HFF-Myc (cell line): ENCODE measurements at places on chromosomes 6 and 20.

DNA sequence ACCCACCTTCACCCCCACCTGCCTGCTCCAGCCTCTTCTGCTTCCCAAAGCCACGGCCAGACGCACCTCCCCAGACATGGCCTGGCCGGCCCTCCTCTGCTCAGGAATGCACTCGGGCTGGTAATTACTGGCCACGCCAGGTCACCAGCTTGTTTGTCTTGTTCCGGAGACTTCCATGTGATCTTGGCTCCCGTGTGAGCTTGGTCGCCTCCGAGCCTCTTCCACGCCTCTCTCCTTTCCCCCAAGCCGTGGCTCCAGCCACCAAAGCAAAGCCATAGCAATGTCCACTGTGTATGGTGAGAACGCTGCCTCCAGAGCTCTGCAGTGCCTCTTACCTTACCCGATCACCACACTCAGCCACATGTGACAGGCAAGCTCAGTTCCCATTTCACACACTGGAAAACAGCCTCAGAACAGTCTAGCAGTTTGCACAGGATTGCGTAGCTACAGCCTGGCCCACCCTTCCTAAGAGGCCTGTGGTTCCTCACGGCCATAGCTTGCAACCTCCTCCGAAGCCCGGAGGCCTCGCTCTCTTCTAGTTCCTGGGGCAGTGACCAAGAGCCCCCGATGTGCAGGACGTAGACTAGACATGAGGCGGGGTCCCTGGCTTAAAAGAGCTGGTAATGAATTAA lies 48.1 kb upstream of the AFDN start:
- no peak for DNase-seq

DNA sequence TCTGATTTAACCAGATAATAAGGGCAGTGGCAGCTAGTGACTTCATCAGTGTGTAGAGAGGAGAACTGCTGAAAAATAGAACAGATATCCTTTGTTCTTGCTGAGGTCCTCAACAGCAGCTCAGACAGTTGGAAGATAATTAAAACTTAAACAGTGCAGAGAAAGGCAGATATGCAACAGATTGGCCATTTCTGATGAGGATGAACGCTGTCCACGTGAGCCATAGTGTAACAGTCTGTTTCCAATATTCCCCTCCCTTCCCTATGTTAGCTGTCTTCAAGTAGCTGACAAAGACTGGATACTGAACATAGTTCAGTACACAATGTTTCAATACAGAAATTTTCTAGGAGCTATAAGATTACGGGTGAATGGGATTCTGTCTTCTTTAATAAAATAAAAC lies 291.4 kb downstream of the BTBD9 start:
- no peak for DNase-seq

DNA sequence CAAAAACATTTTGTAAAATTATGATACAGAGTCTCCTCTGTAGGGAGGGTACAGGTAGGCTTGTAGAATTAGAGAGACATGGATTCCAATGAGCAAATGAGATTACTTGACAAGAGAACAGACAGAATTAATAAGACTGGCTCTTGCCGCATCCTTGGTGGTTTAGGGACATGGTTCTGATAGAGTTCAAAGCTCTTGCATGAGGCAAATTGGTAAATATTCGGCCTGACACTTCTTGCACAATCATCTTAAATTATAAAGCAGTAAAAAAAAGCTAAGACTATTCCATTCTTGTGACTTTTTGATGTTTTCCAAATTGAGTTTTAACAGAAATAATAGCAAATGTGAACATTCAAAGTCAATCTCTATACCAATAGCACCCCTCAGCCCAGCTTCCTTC lies 14.9 kb upstream of the KLHL31 start:
- no peak for DNase-seq

DNA sequence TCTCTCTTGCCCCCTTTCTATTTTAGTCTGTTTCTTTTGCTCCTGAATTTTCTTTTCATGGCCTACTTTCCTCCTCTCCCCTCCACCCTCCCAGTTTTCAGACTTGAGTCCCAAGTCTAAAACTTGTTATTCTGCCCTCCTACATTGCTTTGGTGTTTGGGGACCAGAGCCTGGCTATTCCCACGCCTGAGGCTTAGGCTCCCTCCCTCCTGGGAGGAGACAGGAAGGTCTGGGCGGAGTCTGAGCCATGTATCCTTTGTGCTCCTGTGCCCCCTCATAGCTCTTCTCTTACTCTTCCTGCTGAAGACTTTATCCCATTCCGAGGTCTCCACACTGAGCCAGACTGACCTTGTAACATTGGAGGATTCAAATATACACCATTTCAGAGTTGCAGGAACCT lies 69.5 kb downstream of the DAAM2 start:
- no peak for DNase-seq

DNA sequence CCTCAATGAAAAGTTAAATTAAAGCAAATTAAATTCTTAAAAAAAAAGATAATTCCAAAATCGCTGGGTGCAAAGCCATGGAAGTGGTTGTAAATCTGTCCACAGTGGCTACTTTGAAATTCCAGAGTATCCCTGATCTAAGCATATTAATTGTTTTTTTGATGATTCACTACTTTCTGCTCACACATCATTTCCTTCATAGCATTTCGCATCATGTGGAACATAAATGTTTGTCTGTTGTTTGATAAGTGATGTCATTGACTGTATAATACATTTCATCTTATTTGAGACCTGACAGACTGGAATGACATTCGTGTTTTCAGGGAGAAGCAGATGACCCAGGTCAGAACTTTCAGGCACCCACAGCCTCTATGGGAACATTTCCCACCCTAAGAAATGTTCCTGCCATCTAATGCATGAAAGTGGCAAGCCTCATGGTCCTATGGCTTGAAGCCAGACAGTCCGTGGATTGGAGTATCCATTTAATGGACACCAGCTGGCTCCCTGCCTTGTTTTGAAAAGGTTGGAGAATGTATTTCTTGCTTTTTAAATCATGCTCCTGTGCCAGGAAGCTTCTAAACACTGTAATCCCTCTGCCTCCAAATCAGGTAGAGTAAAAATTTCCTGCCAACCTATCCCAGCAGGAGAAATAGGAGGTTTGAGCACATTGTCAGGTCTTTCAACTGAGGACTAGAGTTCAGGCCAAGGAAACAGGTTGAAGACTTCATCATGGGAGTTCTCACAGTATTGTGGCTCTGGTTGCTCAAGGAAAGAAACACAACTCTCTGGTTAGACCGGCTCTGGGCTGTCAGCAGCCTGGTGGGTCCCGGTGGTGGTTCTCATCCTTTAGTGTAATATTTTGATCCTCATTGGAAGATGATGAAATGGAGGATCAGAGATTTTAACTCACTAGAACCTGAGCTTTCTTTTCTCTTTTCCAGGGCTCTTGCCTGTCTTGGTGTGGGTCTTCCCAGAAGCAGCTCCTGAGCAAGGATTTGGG lies 157.9 kb downstream of the SLC24A3 start:
- no peak for DNase-seq

GRCh38 chr6:219019-219570 lies 73.2 kb upstream of the DUSP22 start:
- no peak for DNase-seq

- no peak for DNase-seq
Measured at GRCh38 chr6:35640017-35640664, 48.6 kb downstream of the FKBP5 start.

DNA sequence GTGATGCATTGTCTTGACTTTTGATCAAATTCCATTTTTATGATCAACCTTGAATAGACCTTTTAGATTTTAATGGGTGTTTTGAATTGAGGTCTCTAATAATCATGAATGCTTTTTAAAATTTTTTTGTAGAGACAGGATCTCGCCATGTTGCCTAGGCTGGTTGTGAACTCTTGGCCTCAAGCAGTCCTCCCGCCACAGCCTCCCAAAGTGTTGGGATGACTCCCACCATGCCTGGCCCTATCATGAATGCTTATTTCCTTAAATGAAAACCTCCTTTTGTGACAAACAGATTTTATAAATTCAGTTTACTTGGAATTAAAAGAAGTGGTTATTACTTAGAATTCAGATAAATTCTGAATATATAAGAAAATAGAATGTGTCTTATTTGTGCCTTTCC lies 60.2 kb upstream of the KIF25 start:
- no peak for DNase-seq

DNA sequence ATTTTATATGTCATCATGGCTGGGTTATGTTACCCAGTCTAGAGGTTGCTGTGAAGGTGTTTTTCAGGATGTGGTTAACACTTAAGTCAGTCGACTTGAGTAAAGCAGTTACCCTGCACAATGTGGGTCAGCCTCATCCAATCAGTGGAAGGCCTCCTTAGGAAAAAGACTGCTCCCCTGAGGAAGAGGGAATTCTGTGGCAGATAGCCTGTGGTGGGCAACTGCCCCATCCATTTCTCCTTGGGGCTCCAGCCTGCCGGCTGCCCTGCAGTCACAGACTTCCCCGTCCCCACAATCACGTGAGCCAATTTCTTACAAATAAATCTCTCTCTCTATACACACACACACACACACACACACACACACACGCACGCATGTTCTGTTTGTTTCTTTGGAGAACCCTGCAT lies 34.5 kb upstream of the MPC1 start:
- no peak for DNase-seq

- DNase-seq: no peak
Measured at GRCh38 chr6:139853302-139853992, 479.0 kb upstream of the CITED2 start.

GRCh38 chr20:32544893-32545840 lies 40.0 kb downstream of the NOL4L start:
- DNase-seq: no peak

- DNase-seq: no peak
Measured at GRCh38 chr20:1881240-1881835, 13.9 kb upstream of the SIRPA start.

DNA sequence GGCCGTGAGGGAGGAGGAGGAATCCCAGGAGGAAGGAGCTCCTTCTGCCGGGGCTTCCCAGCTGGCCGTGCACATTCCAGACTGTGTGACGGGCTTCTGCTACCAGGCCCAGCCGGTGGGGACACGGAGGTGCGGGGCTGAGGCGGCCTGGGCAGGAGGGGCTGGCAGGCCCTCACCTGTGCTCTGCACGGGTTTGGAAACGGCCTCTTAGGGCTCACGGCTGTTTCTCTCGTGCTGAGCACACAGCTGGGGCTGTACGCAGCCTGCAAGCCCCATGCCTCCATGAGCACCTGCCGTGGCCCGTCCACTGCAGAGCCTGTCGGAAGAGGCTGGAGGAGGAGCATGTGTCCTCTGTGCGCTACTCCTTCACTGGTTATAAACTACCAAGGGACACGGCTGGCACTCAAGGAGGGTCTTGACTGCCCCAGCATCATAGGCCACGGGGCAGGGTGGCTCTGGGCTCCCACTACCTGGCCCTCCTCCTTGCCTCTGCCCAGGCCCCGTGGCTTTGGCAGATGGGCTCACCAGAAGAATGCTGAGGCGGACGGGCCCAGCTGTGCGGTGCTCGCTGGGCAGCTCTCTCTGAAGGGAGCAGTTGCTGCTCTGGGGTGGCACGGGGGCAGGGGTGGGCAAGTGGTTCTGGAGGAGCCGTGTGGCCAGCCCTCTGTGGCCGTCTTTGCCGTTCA lies 15.8 kb downstream of the NPEPL1 start:
- no peak for DNase-seq

GRCh38 chr6:79117752-79118151 lies 39.7 kb upstream of the PHIP start:
- no peak for DNase-seq

DNA sequence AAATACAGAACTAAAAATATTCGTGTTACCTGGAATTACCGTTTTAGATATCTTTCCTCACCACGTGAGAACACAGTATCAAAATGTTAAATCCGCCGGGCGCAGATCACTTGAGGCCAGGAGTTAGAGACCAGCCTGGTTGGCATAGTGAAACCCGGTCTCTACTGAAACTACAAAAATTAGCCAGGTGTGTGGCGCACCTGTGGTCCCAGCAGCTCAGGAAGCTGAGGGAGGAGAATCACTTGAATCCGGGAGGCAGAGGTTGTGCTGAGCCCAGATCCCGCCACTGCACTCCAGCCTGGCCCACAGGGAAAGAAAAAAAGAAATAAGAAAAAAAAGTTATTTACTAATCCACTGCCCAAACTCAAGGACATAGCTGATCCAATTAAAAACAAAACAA lies 4.8 kb upstream of the DDX43 start:
- DNase-seq: no peak

- no peak for DNase-seq
Measured at GRCh38 chr6:74482180-74482579, 723.7 kb downstream of the COL12A1 start.

- no peak for DNase-seq
Measured at GRCh38 chr6:108556866-108557493, 3.7 kb upstream of the FOXO3 start.

DNA sequence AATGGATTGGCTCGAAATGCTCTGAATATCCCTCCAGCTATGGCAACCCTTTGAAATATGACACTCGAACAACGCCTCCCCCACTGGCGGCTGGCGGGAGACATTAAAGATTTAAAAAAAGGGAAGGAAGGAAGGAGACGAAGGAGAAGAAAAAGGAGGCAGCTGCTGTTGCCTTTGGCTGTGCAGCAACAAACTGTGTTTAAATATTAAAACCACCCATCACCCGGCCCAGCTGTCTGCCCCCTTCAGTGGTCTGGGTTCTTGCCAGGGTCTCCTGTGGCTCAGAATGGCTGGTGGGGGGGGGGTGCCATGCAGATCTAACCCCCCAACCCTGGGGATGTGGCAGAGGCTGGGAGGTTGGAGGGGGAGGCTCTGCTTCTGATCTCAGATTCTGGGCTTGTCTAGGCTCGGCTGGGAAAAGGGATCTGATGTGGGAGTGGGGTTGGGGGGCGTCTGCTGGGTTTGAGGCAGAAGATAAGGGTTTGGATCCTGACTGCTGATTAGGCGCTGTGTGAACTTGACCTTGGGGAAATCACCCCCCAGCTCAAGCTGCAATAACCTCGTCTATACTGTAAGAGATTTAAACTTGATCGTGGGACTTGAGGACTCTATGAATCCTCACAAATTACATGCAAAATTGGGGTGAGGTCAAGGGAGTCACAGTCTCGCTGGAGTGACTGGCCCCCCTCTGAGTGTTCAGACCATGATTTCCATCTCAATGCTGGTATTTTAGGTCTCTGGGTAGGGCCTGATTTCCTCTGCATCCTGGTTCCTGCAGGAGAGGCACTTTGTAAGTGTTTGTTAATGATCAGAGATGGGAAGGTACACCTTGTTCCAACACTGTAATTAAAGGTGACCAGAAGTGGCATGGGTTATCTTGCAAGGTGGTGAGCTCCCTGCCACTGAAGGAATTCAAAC lies 40.3 kb upstream of the BLCAP start:
- no peak for DNase-seq

DNA sequence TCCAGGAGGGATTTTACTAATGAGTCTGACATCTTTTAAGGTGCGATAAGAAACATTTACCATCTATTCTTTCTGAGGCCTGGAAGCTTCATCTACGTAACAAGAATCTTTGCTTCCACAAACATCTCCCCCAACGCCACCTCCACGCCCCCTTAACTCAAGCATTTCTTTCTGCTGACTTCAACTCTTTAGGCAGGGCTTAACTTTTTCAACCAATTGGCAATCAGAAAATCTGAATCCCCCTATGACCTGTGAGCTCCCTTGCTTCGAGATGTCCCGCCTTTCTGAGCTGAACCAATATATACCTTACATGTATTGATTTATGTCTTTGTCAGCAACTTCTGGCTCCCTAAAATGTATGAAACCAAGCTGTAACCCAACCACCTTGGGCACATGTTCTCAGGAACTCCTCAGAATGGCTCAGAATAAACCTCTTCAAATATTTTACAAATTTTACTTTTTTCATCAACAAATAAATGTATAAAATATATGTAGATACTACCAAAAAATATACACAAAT lies 11.5 kb downstream of the OR2H2 start:
- no peak for DNase-seq

- DNase-seq: no peak
Measured at GRCh38 chr6:47679322-47679906, 19.0 kb upstream of the ADGRF4 start.
